ENCODE measurements at places on chromosomes 2 and 18. TPM values are rescaled to one million over a fixed set of nuclear protein-coding genes. Genes with fewer than 3 reads are reported as not detected.

Gene DLX1
- not detected for total RNA-seq

Gene TLX2
- not detected for total RNA-seq

Gene CROCC2
- under 0.01 TPM for total RNA-seq

Gene FAM124B
- total RNA-seq, result 2.5 TPM

Gene GDF7
- 5.0 TPM for total RNA-seq

Gene LNPK
- total RNA-seq, result 17.3 TPM

Gene CDH19
- total RNA-seq, result 8.0 TPM

Gene PROC
- 150 TPM for total RNA-seq

Gene MXD1
- 5.1 TPM for total RNA-seq

Gene ENOSF1
- 34.0 TPM for total RNA-seq

Gene CARF
- 4.3 TPM for total RNA-seq

Gene CD226
- 5.2 TPM for total RNA-seq

Gene IWS1
- total RNA-seq, result 20.7 TPM

Gene RBMS1
- 23.5 TPM for total RNA-seq

Gene FTCDNL1
- total RNA-seq, result 2.1 TPM

Gene ARHGAP15
- 14.9 TPM for total RNA-seq

Gene LRRC30
- not detected for total RNA-seq

Gene GAREM1
- total RNA-seq, result 1.7 TPM
